ENCODE measurements at places on chromosomes 12 and 14.

- no peaks in the 10 kb centered on the region for H3K36me3 ChIP-seq
- H3K4me3 ChIP-seq: no peak overlapping the region
- no peaks in the 10 kb centered on the region for H3K27me3 ChIP-seq
- H3K27ac ChIP-seq: no peak overlapping the region
- peaks cover 8% of the 10 kb centered on the region for H3K4me1 ChIP-seq
- no peak for DNase-seq
Observed at GRCh38 chr12:4169959-4170358, 103.6 kb upstream of the CCND2 start.

DNA sequence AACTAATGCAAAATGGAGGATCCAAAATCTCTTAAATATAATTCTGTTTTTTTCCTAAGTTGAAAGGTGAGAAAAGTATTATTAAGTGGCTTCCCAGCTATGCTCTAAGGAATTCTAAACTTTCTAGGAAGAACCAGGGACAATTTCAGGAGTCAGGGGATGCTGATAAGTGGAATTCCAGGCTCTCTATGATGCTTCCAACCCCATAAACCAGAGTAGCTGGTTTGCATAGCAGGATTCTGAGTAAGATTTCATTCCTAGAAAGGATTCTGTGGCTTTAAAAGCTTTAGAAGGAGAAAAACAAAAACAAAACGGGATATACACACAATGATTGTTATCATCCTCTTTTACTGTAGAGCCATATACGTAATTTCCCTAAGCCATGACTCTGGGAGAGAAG is 93.9 kb downstream of the SLC16A7 start:
- no peaks in the 10 kb centered on the region for H3K4me1 ChIP-seq
- DNase-seq: no peak
- H3K27me3 ChIP-seq: no peaks in the 10 kb centered on the region
- H3K4me3 ChIP-seq: no peak overlapping the region

GRCh38 chr12:42463671-42464070 is 125.9 kb downstream of the PRICKLE1 start:
- H3K27me3 ChIP-seq: no peaks in the 10 kb centered on the region
- H3K4me1 ChIP-seq: peaks cover 8% of the 10 kb centered on the region
- H3K27ac ChIP-seq: no peak overlapping the region
- H3K36me3 ChIP-seq: peaks cover 63% of the 10 kb centered on the region
- no peak for DNase-seq

- no peak for DNase-seq
- H3K27me3 ChIP-seq: no peaks in the 10 kb centered on the region
- H3K4me3 ChIP-seq: no peak overlapping the region
- H3K27ac ChIP-seq: no peak overlapping the region
- peaks cover 4% of the 10 kb centered on the region for H3K36me3 ChIP-seq
- H3K4me1 ChIP-seq: peaks cover 2% of the 10 kb centered on the region
Observed at GRCh38 chr14:44300916-44301315, 206.2 kb downstream of the FSCB start.

- H3K4me3 ChIP-seq: no peak overlapping the region
- peaks cover 9% of the 10 kb centered on the region for H3K4me1 ChIP-seq
- DNase-seq: no peak
- H3K27me3 ChIP-seq: no peaks in the 10 kb centered on the region
Observed at GRCh38 chr12:82765971-82766705, 79.4 kb downstream of the TMTC2 start.

DNA sequence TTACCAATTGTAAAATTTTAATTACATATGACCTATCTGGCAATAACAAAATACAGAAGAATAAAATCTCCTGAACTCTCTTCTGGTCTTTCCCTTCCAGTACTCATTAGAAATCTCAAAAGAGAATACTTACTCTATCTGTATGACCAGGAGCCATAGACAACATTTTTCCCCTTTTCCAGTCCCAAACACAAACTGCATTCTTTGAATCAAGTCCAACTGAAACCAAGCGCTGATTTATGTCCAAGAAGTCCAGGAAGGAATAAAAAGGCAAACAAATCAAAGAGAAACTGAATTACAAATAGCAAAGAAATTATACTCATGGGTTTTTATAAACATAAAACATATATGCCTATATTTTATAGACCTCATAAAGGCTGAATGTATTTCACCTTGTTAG is 46.7 kb downstream of the EML5 start:
- peaks cover 3% of the 10 kb centered on the region for H3K27me3 ChIP-seq

- no peaks in the 10 kb centered on the region for H3K27me3 ChIP-seq
- H3K36me3 ChIP-seq: peaks cover 33% of the 10 kb centered on the region
- no peaks in the 10 kb centered on the region for H3K4me1 ChIP-seq
- DNase-seq: no peak
Observed at GRCh38 chr12:132067182-132067581, 76.9 kb downstream of the DDX51 start.

GRCh38 chr12:87995581-87996178 is 33.5 kb downstream of the C12orf50 start:
- peaks cover 5% of the 10 kb centered on the region for H3K27me3 ChIP-seq
- H3K4me1 ChIP-seq: peaks cover 1% of the 10 kb centered on the region
- peak; percentile 63 for DNase-seq
- H3K4me3 ChIP-seq: no peak overlapping the region

GRCh38 chr12:20000229-20000849 is 368.0 kb upstream of the PDE3A start:
- H3K27ac ChIP-seq: no peak overlapping the region
- peaks cover 41% of the 10 kb centered on the region for H3K4me1 ChIP-seq
- H3K27me3 ChIP-seq: no peaks in the 10 kb centered on the region
- no peak overlapping the region for H3K4me3 ChIP-seq
- peaks cover 1% of the 10 kb centered on the region for H3K36me3 ChIP-seq
- DNase-seq: no peak

- H3K4me3 ChIP-seq: no peak overlapping the region
- H3K27ac ChIP-seq: no peak overlapping the region
- H3K4me1 ChIP-seq: peaks cover 10% of the 10 kb centered on the region
- H3K36me3 ChIP-seq: no peaks in the 10 kb centered on the region
Observed at GRCh38 chr12:72207486-72208409, 64.4 kb upstream of the TRHDE start.

DNA sequence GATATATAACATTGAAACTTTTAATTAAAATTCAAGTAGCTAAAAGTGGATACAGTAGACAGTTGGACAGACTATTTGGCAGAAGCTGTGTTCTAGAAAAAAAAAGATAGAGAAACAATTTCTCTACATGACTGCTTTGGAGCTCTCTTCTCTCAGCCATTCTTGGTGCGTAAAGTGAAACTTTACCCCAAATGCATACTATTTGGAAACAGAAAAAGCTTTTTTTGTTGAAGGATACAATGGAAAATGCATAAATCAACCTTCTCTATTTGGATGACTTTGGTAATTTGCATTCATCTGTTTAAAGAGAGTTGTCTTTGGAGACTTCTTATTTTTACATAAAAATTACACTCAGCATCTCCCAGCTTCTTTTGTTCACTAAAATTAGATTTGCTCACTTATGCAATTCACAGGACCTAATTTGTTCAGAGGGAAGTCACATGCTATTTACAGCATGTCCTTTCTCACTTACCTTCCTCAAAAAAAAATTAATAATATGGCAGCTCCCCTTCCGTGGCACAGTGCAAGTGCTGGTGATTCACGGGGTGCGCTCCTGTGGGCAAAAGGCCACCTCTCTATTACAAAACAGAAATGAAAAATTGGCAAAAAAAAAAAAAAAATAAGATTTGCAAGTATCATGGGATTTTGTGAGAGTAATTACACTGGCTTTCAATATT is 498.9 kb downstream of the RERGL start:
- no peaks in the 10 kb centered on the region for H3K36me3 ChIP-seq
- no peak for DNase-seq
- H3K27me3 ChIP-seq: no peaks in the 10 kb centered on the region

DNA sequence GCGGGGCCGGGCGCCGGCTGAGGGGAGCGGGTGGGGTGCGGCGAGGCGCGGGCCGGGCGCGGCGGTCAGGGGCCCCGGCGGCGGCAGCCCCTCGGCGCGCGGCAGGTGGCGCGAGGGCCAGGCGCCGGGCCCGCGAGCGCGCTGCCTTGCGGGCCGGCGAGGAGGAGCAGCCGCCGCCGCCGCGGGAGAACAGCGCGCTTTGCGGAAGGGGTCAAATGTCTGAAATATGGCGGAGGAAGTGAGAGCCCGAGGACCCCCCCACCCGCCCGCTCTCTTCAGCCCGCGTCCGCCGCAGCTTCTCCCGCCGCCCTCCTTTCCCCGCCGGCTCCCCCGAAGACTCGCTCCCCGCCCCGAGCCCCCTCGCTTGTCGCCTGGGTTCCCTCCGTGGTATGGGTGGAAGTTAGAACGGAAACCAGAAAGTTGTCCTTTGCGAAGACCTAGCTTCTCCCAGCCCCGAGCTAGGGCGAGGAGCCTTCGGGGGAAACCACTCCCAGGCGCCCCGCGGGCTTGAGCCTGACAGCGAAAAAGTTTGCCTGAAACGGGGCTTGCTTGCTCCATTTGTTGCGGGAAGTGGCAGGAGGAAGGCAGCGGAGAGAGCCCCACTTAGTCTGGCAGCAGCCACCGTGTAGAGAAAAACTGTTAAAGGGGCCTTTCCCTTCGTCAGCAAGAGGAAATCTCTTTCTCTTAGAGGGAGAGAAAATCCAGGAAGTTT is 551 bp downstream of the RAP1B start:
- H3K36me3 ChIP-seq: peaks cover 2% of the 10 kb centered on the region
- H3K4me3 ChIP-seq: peak overlapping the region; percentile 92
- DNase-seq: peak; percentile 30
- peak overlapping the region; percentile 95 for H3K27ac ChIP-seq
- no peaks in the 10 kb centered on the region for H3K27me3 ChIP-seq

DNA sequence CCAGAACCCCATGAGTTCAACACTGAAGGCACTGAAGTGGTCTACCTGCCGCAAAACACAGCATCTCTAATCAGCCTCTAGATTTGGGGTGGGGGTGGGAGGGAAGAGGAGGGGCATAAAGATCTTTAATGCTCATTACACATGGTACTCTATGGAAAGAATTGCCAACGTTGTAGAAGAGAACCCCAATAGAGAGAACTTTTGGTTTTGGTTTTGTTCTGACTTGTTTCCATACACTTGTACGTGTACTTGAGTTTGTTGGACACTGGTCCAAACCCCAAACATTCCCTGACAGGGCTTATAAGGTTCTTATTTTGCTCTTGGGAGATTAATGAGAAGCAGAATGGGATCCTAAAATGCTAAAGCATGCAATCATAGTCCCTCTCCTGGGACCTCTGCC is 31.0 kb downstream of the GNPTAB start:
- no peaks in the 10 kb centered on the region for H3K27me3 ChIP-seq
- H3K4me1 ChIP-seq: peaks cover 3% of the 10 kb centered on the region
- DNase-seq: no peak
- H3K27ac ChIP-seq: no peak overlapping the region
- H3K4me3 ChIP-seq: no peak overlapping the region

DNA sequence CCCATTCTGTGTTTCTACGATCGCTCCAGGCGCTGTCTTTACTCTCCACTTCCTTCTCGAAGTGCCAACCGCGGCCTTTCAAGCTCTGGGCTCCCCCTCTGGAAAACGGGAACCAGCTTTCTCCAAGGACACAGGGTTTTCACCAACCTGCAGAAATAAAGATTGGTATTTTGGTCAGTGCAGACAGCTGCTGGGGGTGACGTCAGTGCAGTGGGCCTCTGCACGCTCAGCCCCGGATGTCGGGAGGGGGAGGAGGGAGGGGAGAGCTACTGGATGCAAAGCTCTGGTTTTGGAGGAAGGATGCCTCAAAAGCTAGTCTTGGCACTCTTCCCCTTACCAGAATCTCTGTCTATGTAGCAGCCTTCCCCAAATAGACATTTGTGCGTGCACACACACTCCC is 19.9 kb downstream of the HRK start:
- peak overlapping the region; percentile 50 for H3K27ac ChIP-seq
- peaks cover 53% of the 10 kb centered on the region for H3K4me1 ChIP-seq
- no peaks in the 10 kb centered on the region for H3K36me3 ChIP-seq
- no peak overlapping the region for H3K4me3 ChIP-seq
- DNase-seq: no peak
- peaks cover 1% of the 10 kb centered on the region for H3K27me3 ChIP-seq
